Transverse colon (tissue), 4 donors: ENCODE measurements at places on chromosomes 4 and X. TPM values are rescaled to one million over a fixed set of nuclear protein-coding genes. Genes with fewer than 3 reads are reported as not detected.

The NHSL2 gene
- total RNA-seq, result 6.0 TPM

DNA sequence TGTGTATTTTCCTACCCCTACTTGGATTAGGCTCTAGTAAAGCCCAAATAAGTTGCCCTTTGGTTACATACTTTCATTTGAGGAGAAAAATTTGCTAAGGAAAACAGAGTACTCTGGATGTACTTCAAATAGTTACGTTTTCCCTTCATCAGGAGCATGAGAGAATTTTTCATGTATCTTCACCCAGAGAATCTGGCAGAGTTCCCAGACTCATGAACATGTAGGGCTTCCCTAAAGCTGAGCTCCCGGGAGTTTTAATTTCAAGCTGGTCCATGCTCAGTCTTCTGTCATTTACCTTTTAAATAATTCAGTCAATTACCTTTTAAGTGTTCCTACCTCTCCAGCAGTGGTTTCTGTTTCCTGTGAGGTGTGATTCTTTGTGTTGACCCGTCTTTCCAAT is 367.5 kb upstream of the GRID2 start:
- DNase-seq, result no peak

DNA sequence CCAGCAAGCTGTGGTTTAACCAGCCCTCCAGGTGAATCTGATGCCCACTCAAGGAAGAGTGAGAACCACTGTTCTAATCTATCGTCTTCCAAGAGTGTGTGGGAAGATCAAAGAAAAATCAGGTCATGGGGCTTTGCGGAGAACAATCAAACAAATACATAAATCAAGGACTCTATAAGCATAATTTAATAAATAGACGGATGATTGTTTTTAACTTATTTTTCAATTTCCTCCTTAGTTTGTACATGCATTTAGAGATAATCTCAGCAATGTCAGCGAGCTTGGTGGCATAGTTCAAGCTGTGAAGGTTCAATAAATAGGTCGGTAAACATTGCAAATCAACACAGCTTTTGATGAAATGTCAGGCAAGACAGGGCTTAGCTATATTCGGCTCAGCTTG is 84.9 kb downstream of the DMD start:
- DNase-seq, result no peak

DNA sequence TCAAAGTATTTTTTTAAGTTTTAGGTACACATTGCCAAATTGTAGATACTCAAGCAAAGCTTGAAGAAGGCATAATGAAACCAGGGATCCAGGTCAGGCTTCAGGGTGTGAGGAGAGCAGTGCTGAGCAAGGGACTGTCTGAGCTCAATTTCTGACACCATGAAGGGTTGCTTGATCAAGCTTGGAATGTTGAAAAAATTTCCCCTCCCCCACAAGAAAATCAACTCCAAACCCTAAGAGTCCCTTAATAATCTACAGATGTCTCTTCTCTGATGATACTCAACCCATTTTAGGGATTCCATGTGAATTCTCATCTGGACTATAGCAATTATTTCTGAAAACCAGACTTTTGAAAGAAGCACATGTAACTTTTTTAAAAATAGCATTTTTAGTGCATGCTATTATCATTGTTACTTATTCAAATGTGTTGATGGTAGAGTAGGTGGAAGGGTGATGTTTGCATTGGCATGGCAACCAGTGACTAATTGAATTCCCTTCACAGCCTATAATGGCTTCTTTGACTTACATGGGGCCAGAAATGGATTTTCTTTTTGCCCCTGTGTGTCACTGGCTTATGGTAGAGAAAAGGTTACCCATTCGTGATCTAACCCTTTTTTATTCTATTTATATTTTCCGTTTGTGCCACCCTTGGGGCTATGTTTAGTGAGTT is 252.0 kb downstream of the FBXW7 start:
- DNase-seq, result no peak

The SORBS2 gene
- 234 TPM for total RNA-seq

GRCh38 chrX:49277535-49277830 is 7.9 kb downstream of the PPP1R3F start:
- no peak for DNase-seq
